ENCODE measurements at places on chromosomes 16 and 17. TPM values are rescaled to one million over a fixed set of nuclear protein-coding genes. Genes with fewer than 3 reads are reported as not detected.

DNA sequence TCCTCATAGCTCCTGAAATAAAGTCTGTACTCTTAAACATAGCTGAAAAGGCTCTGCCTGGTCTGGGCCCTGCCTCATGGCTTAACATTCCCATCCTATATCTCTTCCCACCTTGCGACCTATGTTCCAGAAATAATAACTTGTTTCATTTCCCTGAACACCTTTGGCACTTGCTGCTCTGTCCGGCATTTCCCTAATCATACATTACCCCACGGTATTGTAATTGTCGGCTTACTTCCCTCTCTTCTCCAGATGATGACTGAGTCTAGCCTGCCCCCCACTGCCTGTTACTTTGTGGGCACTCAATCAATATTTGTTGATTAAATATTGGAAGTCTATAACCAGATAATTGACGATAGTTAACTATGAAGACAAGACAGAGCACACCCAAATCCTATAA is 23.3 kb upstream of the SUPT4H1 start:
- no peak for DNase-seq

- DNase-seq, result no peak
These were observed 49.4 kb downstream of the FZD2 start for GRCh38 chr17:44606658-44607057.

DNA sequence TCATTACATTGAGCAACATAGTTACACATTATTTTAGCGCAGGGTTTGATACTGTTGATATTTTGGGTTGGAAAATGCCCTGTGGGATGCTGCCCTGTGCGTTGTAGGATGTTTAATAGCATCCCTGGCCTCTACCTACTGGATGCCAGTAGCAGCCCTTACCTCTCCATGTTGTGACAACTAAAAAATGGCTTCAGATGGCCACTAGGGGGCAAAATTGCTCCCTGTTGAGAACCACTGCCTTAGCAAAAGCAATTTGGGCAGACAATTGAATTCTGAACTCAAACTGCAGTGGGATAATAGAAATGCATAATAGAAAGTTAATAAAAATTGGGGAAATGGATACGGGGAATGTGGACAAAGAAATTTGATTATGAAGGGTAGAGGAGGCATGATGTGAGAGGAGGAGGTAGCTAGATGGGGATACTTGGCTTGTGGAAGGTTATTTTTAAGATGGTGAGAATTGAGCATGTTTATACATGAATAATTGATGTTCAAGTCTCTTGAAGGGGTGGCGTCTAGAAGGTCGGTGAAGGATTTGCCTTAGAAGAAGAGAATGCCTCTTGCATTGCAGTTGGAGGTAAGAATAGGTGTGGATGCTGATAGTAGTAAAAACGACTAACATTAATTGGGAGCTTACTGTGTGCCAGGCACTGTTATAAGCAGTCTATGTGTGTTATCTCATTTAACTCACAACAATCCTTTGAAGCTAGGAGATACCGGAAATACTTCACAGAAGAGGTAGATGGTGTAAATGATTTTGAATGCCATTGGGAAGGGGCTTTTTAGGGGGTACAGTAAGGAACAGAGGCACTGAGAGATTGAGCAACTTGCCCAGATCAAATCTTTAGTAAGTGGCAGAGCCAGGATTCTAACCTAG is 19.0 kb downstream of the HEATR9 start:
- peak; percentile 79 for DNase-seq

Gene NUDT7
- total RNA-seq, result 6.8 TPM

DNA sequence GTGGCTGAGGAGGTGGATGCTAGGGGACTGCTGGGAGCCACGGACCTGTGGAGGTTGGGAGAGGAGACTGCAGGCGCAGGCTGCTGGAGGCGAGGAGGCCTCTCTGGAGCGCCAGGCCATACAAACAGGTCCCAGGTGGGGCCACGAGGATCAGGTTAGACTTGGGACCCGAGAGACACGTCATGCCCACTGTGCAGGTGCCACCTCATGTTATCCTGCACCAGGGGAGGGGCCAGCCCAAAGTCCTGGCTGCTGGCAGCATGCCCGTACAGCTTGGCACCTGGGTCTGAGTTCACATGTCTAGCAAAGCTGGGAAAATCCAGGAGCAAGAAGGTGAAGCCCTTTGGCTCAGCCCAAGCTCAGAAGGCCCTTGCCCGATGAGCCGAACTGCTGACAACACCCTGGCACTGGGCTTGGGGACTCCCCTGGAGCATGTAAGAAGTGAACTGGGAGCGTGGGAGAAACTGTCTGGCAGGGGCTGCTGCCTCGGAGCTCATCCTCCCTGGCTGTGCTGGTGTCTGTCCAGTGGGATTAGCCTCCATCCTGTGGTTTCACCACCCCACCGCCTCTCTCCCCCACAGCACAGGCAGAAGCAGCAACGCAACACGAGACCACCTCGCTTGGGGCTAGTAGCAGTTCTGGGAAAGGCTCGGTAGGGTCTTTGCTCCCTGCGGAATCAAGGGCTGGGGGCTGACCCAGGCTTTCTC is 5.3 kb downstream of the ARHGDIA start:
- peak; percentile 36 for DNase-seq

DNA sequence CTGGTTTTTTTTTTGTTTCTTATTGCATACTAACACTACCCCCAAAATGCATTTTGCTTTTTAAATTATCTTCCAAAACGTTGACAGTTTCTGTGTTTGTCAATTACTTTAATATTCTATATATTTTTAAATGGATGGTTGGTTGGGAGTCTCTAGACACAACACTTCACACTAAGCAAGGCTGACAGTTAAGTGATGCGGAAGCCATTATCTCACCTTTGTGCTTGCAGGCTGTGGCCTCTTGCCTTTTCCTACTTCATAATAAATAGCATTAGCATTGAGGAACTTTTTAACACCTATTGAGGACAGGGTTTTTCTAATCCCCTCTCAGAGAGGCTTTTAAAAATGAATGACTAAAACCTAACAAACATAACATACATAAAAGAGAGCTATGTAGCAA is 280.8 kb upstream of the TBX2 start:
- no peak for DNase-seq

GRCh38 chr17:32350666-32351418 is 885 bp downstream of the ZNF207 start:
- DNase-seq, result no peak

DNA sequence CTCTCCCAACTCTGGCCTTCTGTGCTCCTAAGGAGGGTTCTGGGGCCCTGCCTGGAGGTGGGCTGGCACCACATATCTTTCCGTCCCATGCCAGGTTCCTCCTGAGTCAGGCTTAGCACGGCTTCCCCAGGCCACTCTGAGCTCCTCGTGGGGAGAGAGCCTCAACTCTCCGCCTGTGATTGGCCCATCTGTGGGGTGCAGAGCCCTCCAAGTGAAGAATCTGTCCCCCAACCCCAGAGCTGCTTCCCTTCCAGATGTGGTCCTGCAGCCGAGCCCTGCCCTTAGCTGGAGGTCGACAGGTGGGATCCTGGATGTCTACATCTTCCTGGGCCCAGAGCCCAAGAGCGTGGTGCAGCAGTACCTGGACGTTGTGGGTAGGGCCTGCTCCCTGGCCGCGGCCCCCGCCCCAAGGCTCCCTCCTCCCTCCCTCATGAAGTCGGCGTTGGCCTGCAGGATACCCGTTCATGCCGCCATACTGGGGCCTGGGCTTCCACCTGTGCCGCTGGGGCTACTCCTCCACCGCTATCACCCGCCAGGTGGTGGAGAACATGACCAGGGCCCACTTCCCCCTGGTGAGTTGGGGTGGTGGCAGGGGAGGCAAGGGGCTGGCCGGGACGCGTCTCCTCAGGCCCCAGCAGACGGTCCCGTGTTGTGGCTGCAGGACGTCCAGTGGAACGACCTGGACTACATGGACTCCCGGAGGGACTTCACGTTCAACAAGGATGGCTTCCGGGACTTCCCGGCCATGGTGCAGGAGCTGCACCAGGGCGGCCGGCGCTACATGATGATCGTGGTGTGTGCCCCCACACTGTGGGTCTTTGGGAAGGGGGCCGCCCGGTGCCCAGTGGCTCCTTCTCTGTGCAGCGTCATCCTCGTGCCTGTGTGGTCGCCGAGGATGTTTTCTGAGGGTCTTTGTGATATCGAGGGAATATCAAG is 6.9 kb downstream of the GAA start:
- peak; percentile 15 for DNase-seq

DNA sequence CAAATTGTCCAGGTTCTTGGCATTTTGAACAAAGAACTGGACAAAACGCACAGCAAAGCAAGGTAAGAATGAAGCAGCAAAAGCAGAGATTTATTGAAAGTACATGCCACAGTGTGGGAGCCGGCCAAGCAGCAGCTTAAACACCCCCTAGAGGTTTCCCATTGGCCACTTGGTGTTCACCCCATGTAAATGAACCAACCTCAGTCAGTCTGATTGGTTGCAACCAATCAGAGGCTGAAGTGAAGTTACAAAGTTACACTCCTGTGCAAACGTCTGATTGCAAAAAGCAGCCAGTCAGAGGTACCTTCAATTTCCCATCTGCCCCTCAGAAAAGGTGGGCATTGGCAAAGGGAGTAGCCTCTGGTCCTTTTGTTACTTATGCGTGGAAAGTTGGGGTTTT is 8.8 kb upstream of the ZNF263 start:
- DNase-seq, result no peak

GRCh38 chr17:1376061-1376460 is 24.0 kb downstream of the YWHAE start:
- DNase-seq, result no peak

- DNase-seq, result no peak
These were observed 120.3 kb downstream of the AXIN2 start for GRCh38 chr17:65441053-65441605.

DNA sequence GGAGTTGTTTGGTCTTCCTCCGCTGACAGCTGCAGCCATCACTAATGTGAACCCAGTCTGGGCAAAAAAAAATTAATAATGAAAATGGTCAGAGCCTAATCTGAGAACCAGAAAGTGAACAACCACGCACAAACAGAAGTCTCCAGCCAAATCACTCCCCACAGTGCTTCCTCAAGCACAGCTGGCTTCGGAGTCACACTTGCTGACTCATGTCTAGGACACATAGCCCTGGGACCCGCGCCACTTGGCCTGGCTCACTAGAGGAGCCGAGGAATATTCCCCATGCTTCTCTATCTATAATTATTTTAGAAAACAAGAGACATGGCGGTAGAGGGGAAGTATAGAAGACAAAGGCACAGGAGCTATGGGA is 109.1 kb downstream of the ZFHX3 start:
- DNase-seq, result no peak

Gene MBTPS1
- total RNA-seq, result 48.7 TPM

Gene ACAP1
- total RNA-seq, result 15.5 TPM

DNA sequence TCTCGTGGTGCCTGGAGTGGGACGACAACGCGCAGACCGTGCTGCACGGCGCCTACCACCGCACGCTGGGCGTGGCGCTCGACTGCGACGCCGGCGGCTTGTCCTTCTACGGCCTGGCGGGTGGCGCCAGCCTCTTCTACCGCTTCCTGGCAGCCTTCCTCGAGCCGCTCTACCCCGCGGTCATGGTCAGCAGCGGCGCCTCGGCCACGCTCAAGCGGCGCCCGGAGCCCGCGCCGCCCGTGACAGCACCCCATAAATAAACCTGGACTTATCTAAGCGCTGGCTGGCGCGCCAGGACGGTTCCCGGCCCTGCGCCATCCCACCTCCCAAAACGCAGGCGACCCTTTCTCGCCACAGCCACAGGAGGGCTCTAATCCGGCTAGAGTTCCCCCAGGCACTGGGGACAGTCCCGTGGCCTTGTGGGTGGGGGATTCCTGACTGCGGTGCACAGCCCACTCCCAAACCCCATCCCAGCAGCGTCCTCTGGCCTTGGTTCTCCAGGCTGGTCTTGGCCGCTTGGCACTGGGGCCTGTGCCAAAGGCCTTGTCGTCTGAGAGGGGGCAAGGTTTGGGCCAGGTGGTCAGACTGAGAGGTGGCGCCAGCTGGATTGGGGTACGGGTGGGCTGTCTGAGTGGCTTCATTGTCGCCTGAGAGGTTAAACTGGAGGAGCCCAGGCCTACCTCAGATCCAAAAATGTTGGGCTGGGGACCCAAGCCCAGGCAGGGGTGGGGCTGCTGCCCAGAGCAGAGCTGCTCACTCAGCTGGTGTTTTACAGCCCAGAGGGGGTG is 10.1 kb upstream of the SLC16A5 start:
- peak; percentile 68 for DNase-seq

Gene LDHD
- total RNA-seq, result 14.7 TPM

DNA sequence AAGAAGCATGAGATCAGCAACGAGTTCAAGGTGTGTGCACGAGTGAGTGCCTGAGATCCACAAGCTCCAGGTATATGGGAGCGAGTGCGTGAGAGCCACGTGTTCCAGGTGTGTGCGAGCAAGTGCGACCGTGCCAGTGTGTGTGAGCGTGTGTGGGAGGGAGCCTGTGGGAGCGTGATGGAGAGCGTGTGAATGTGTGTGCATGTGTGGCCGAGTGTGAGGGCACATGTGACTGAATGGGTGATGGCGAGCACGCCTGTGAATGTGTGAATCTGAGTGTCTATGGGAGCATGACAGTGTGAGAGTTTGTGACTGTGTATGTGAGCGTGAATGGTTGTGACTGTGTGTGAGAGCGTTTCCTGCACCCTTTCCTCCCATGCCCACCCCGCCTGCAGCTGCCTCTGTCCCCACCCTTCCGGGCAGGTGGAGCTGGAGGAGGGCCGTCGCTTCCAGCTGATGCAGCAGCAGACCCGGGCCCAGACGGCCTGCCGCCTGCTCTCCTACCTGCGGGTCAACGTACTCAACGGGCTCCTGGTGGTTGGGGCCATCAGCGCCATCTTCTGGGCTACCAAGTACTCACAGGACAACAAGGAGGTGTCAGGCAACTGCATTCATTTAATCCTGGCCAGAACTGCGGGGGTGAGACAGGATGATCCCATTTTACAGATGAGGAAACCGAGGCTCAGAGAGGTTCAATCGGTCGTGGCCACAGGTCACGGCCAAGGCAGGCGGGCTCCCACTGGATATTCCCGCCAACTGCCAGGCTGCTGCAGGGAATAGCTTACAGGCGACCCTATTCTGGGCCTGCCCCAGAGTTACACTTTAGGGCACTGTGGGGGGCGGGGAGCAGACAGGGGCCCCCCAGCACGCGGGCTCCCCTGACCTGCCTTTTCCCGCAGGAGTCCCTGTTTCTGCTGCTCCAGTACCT is 3.7 kb downstream of the TMC8 start:
- DNase-seq, result peak; percentile 96

- no peak for DNase-seq
These were observed 12.7 kb upstream of the HERPUD1 start for GRCh38 chr16:56919099-56919800.

Gene PRR35
- total RNA-seq, result 0.33 TPM
